ENCODE measurements at places on chromosomes 16 and 17.

GRCh38 chr17:55722742-55723487 lies at the start of gene TMEM100:
Gene TMEM100, minus strand, starts transcription at chr17:55722864. Its CDS starts 1,794 bp downstream, at chr17:55721070.
- no peaks in the 10 kb centered on the region for H3K4me1 ChIP-seq
- H3K27ac ChIP-seq = no peak within 1 kb of the TSS
- DNase-seq = no peak
- H3K4me3 ChIP-seq = no peak within 1 kb of the TSS
- no peaks in the 10 kb centered on the region for H3K36me3 ChIP-seq

GRCh38 chr16:11389631-11390565 lies 44.6 kb downstream of the RMI2 start:
- peaks cover 18% of the 10 kb centered on the region for H3K4me1 ChIP-seq
- no peaks in the 10 kb centered on the region for H3K36me3 ChIP-seq
- no peak overlapping the region for H3K27ac ChIP-seq
- no peak for DNase-seq
- H3K27me3 ChIP-seq = peaks cover 2% of the 10 kb centered on the region

DNA sequence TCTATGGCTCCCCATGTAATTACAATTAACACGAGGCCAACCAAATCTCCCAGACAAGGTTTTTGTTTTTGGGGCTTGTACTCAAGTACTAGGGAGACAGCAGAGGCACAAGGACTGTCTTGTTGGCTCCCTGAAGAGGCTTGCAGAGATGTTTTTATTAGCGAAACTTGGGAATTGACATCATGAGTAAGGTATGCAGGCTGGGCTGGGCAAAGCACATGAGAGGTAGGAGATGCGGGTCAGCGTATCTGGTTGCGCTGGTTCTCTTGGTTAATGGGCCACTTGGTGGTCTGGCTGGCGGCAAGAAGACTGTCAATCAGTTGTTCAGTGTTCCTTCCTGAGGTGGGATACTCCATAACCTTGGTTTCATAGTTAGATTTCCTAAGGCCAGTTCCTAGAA lies 28.9 kb downstream of the LCMT1 start:
- H3K4me1 ChIP-seq = no peaks in the 10 kb centered on the region
- H3K27ac ChIP-seq = no peak overlapping the region
- DNase-seq = no peak
- no peaks in the 10 kb centered on the region for H3K27me3 ChIP-seq
- peaks cover 10% of the 10 kb centered on the region for H3K36me3 ChIP-seq

- peaks cover 9% of the 10 kb centered on the region for H3K27me3 ChIP-seq
- peak overlapping the region; percentile 88 for H3K27ac ChIP-seq
- peaks cover 50% of the 10 kb centered on the region for H3K4me1 ChIP-seq
- H3K36me3 ChIP-seq = no peaks in the 10 kb centered on the region
Observed at GRCh38 chr17:77881545-77881944, 77.0 kb upstream of the TNRC6C start.

DNA sequence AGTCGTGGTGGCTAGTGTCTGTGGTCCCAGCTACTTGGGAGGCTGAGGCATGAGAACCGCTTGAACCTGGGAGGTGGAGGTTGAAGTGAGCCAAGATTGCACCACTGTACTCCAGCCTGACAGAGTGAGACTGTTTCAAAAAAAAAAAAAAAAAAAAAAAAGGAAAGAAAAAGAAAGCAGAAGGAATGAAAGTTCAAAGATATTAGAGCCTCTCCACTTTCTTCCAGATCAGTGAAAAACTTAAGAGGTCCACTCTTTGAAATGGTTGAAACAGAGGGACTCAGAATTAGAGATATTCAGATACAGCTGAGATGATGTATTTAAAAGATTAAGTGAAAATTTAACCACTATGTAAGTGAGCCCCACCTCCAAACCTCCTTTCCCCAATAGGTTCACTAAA lies 16.8 kb downstream of the MED13 start:
- H3K4me1 ChIP-seq = peaks cover 26% of the 10 kb centered on the region
- no peak overlapping the region for H3K27ac ChIP-seq
- H3K36me3 ChIP-seq = peaks cover 58% of the 10 kb centered on the region
- H3K4me3 ChIP-seq = no peak overlapping the region
- H3K27me3 ChIP-seq = no peaks in the 10 kb centered on the region

GRCh38 chr16:74558873-74559272 lies 48.0 kb downstream of the GLG1 start:
- DNase-seq = no peak
- H3K27ac ChIP-seq = no peak overlapping the region
- no peak overlapping the region for H3K4me3 ChIP-seq
- no peaks in the 10 kb centered on the region for H3K27me3 ChIP-seq
- peaks cover 12% of the 10 kb centered on the region for H3K36me3 ChIP-seq

- no peak overlapping the region for H3K27ac ChIP-seq
- H3K4me1 ChIP-seq = no peaks in the 10 kb centered on the region
- no peak overlapping the region for H3K4me3 ChIP-seq
- peaks cover 9% of the 10 kb centered on the region for H3K27me3 ChIP-seq
- no peak for DNase-seq
Observed at GRCh38 chr16:72256398-72257066, 84.6 kb upstream of the PMFBP1 start.

DNA sequence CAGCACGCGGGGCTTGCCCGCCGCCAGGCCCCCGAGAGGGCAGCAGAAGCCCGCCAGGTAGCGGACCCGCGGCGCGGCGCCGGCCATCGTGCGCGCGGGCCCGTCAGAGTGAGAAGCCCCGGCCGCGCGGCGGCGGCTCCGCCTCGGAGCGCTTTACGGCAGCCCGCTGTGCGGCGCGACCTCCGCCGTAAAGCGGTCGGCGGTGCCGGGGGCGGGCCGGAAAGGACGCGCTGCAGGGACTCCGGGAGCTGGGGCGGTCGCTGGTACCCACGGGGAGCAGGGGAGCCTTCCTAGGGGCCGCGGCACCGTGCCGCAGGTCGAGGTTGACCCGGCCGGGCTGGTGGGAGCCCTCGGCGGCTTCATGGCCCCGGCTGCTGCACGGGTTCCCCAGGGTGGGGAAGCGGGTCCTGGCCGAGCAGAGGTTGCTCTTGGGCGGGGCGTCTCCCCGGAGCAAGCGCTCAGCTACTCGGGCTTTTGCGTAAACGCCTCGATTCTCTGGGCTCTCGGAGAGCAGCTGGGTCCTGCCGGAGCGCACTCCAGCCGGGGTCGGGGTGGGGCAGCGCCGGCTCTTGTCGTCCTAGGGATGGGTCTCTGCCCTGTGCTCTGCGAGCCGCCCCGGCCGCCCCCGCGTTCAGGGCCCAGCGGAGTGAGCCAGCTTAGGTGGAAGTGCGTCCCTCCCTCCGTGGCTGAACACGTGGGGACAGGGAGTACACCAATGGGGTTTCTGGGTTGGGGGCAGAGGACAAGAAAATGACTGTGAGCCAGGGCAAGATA lies at the start of gene FAAP100:
FAAP100 (minus strand) TSS at position 110 of the 774 bp plus-strand sequence; CDS start at position 87, 23 bp downstream.
- no peaks in the 10 kb centered on the region for H3K27me3 ChIP-seq
- peak; percentile 86 for DNase-seq
- peak within 1 kb of the TSS; percentile 83 for H3K4me3 ChIP-seq
- peaks cover 35% of the 10 kb centered on the region for H3K4me1 ChIP-seq

DNA sequence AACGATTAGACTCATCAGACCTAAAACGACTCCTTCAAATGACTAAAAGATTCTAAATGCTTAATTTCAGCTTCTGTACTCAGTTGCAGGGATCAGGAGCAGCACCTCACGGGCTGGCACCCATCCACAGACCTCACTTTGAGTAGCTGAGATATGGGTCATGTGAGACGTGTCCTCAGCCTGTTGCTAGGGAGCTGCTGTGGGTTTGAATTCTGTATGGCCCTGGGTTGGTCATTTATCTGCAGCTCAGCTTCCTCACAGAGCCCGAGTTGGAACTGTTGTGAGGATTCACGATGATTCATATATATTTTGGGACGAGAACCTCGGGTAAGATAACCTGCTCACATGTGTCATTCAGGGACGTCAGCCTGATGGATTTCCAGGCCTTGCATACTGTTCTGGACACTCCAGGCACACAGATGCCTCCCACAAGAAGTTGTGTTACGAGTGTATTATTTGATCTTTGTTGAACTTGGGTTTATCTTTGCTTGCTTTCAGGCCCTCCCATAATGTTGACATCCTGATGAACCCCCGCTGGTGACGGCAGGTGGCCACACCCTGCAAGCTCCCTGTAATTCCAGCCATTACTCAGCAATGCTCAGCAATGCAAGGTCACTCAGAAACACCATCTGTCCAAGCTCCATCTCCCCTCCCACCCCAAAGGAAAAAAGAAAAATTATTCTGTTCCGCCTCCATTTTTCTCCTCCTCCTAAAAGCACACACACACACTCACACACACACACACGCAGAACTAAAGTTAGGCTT lies 137.6 kb downstream of the RBFOX3 start:
- H3K27ac ChIP-seq = no peak overlapping the region
- no peak for DNase-seq
- no peaks in the 10 kb centered on the region for H3K4me1 ChIP-seq
- H3K4me3 ChIP-seq = no peak overlapping the region

- no peaks in the 10 kb centered on the region for H3K27me3 ChIP-seq
- no peak overlapping the region for H3K4me3 ChIP-seq
- H3K4me1 ChIP-seq = peaks cover 32% of the 10 kb centered on the region
- no peak for DNase-seq
- no peak overlapping the region for H3K27ac ChIP-seq
Observed at GRCh38 chr17:78110363-78111015, 18.1 kb downstream of the TMC6 start.

DNA sequence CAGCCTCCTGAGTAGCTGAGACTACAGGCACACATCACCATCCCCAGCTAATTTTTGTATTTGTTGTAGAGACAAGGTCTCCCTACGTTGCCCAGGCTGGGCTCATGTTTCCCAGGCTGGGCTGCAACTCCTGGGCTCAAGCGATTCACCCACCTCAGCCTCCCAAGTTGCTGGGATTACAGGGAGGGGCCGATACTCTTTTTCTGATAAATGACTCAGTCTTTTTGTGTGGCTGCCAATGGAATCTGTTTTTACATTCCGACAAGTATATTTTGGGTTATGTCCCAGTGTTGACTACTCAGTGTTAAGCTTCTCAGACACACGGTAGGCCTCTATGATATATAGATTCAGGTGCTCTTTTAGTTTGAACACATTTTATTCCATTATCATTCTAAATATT lies 58.1 kb downstream of the SLFN11 start:
- peaks cover 20% of the 10 kb centered on the region for H3K36me3 ChIP-seq
- no peak overlapping the region for H3K4me3 ChIP-seq
- no peak overlapping the region for H3K27ac ChIP-seq
- no peak for DNase-seq

GRCh38 chr17:65660078-65660477 lies 98.6 kb upstream of the AXIN2 start:
- DNase-seq = no peak
- no peak overlapping the region for H3K4me3 ChIP-seq
- H3K27me3 ChIP-seq = no peaks in the 10 kb centered on the region
- peaks cover 9% of the 10 kb centered on the region for H3K4me1 ChIP-seq
- no peak overlapping the region for H3K27ac ChIP-seq

DNA sequence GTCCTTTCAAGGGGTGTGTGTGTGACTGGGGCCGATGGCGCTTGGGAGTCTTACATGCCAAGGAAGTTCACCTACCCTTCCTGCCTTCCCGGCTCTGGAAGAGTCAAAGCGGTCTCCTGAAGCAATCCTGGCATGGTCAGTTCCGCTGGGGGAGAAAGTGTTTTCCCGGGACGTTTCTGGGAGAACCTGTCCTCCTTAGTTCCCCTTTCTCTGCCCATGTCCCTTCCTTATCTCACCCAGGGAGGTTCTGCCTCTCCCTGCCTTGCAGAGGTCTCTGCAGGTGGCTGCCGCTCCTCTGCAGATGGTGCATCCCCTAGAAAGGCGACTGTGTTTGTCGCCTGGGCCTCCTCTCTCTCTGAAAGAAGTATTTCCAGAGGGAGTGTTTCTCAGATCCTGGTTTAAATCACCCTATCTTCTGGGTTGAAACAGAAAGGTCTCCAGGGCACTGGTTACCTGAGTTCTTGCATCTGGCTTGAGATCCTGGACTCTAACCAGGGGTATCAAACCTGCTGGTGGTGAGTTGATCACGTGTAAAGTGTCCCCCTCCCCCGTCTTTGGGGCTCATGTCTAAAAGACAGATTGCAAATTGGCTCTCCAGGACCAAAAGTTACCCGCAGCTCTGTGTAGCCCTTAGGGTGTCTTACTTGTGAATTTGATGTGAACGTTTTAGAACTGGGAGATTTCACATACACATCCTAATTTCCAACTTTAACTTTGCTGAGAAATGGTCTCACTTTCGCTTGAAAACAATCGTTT lies 1.9 kb downstream of the PRKCB start:
- no peak for DNase-seq
- H3K4me1 ChIP-seq = peaks cover 73% of the 10 kb centered on the region
- peak overlapping the region; percentile 80 for H3K27ac ChIP-seq
- H3K27me3 ChIP-seq = peaks cover 2% of the 10 kb centered on the region
- peak overlapping the region; percentile 93 for H3K4me3 ChIP-seq

DNA sequence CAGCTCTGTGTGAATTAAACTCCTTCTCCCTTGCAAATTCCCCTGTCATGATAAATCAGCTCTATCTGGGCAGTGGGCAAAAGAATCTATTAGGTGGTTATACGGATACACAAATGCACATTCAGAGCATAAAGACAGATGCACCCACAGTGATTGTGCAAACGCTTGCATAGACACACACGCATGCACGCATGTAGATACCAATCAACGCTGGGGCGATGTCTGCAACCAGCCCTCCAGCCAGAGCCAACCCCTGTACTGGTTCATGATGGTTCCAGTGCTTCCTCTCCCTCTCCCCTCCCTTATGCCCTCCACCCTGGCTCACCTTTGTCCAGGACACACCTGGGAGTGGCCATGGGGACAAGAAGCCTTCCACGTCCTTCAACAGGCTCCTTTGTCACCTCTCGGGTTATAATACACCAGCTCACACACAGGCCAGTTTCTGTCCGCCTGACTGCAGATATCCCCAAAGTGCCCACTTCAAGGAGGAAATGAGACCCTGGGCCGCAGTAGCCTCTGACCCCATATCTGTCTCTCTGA lies 33.1 kb upstream of the SNN start:
- H3K27me3 ChIP-seq = peaks cover 16% of the 10 kb centered on the region
- H3K27ac ChIP-seq = no peak overlapping the region
- no peak for DNase-seq

- peaks cover 6% of the 10 kb centered on the region for H3K4me1 ChIP-seq
- H3K27me3 ChIP-seq = no peaks in the 10 kb centered on the region
- no peaks in the 10 kb centered on the region for H3K36me3 ChIP-seq
- H3K27ac ChIP-seq = no peak within 1 kb of the TSS
Observed at GRCh38 chr17:35943537-35943936, at the start of gene LYZL6. Gene LYZL6, minus strand, starts transcription at chr17:35943713. Its CDS starts 4,357 bp downstream, at chr17:35939356.

GRCh38 chr17:56172517-56172982 lies 19.3 kb downstream of the ANKFN1 start:
- no peak overlapping the region for H3K27ac ChIP-seq
- H3K4me3 ChIP-seq = no peak overlapping the region
- no peaks in the 10 kb centered on the region for H3K36me3 ChIP-seq
- no peaks in the 10 kb centered on the region for H3K27me3 ChIP-seq
- H3K4me1 ChIP-seq = no peaks in the 10 kb centered on the region

DNA sequence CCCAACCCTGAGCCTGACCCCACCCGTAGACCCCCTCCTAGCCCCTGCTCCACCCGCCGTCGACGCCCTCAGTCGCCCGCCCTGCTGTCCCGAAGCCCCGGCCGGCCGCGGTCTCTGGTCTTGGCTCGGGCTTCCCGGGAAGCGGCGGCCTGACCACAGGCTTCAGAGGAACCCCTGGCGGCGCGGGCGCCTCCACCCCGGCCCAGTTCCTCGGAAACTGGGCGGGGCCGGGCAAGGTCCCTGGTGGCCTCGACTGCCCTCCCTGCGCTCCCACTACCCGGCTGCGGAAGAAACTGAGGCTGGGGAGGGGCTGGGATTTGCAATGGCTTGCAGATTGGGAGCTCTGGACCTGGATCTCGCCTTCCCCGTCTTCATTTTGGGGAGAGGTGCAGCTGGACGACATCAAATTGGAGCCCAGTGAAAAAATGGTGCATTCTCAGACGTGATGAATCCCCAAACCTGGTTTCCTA lies 692 bp upstream of the SOCS1 start:
- H3K36me3 ChIP-seq = peaks cover 43% of the 10 kb centered on the region
- DNase-seq = peak; percentile 54
- H3K27me3 ChIP-seq = peaks cover 12% of the 10 kb centered on the region
- peaks cover 45% of the 10 kb centered on the region for H3K4me1 ChIP-seq
